ENCODE measurements at places on chromosomes 1 and 21.

- no peak for DNase-seq
Observed at GRCh38 chr1:172833954-172834353, 175.1 kb downstream of the FASLG start.

- no peak for DNase-seq
Observed at GRCh38 chr1:200281201-200281835, 128.5 kb downstream of the ZNF281 start.

GRCh38 chr1:88655685-88656299 lies 28.3 kb upstream of the PKN2 start:
- DNase-seq, result no peak

DNA sequence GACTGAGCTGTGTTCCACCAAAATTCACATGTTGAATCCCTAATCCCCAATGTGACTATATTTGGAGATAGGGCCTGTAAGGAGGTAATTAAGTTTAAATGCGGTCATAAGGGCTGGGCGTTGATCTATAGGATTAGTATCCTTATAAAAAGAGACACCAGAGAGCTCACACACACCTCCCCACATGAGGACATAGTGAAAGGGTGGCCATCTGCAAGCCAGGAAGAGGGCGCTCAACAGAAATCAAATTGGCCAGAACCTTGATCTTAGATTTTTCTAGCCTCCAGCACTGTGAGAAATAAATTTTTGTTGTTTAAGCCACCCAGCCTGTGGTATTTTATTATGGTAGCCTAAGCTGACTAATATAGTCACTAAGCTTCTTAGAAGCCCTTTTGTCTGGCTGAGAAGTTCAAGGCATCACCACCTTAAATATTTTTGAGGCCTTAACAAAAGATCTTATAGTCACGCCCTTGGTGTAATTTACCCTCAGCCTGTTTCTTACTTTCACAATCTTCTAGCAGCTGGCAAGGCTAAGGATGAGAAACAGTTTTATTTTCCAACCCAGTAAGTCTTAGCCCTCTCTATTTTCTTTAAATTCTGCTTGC lies 28.8 kb downstream of the GORAB start:
- DNase-seq, result no peak
